Skin of body (tissue), 3 donors: ENCODE measurements at places on chromosomes 13 and 19. TPM values are rescaled to one million over a fixed set of nuclear protein-coding genes. Genes with fewer than 3 reads are reported as not detected.

The VRK3 gene
- 15.2 TPM for total RNA-seq

The DAND5 gene
- total RNA-seq = not detected

The LSR gene
- total RNA-seq = 10.5 TPM

The SHC2 gene
- 7.1 TPM for total RNA-seq

The ICAM5 gene
- 0.10 TPM for total RNA-seq

The IFNL1 gene
- not detected for total RNA-seq

The CYP4F2 gene
- total RNA-seq = 0.89 TPM

The SLC7A10 gene
- total RNA-seq = 9.7 TPM

The RFPL4AL1 gene
- total RNA-seq = not detected

GRCh38 chr13:39452417-39452816 is 150.6 kb downstream of the LHFPL6 start:
- no peak for DNase-seq

- DNase-seq = no peak
These were observed 26.7 kb upstream of the NPAS1 start for GRCh38 chr19:46992699-46993535.

- DNase-seq = peak; percentile 39
These were observed 1.8 kb upstream of the APOE start for GRCh38 chr19:44903602-44904425.

DNA sequence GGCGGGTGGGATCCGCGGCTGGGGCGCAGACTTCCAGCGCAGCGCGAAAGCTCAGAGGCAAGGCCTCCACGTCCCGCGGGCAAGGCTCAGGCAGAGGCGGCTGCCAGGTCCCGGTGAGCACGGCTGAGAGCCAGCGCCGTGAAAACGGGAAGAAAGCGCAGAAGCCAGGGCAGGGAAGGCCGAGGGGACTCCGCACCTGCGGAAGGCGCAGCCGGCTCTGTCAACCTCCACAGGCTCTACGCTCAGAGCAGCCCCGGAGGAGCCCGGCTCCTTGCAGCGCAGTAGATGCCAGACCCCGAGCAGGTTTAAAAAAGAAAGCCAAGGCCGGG is 131.0 kb downstream of the RNF17 start:
- DNase-seq = no peak

DNA sequence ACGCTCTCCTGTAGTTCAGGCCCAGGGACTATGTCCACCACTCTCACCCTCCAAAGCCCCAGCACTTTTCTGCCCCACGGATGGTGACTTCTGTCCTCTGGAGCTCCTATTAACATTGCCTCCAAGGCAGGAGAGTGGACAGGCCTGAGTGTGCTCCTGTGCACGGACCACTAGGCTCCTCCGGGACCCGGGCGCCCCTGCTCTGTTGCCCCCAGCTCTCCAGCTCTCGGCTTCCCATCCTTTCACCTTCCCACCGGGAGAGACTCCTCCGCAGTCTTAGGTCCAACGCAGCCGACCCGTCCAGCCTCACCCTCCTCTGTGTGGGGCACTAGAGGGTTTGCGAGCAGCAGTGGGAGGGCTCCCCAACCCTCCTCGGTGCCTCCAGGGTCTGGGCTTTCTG is 30.4 kb downstream of the CAPN12 start:
- DNase-seq = no peak

DNA sequence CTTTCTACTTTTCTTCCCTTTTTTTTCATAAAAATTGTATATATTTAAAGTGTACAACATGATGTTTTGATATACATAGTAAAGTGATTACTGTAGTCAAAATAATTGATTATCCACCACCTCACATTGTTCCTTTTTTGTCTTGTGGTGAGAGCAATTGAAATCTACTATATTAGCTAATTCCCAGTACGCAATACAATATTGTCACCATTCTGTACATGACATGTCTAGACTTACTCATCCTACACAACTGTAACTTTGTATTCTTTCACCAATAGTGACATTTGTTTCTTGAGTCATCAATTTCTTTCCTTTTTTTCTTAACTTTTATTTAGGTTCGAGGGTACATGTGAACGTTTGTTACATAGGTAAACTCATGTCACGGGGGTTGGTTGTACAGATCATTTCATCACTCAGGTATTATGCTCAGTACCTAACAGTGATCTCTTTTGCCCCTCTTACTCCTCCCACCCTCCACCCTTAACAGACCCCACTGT is 265.2 kb downstream of the KCNRG start:
- DNase-seq = no peak

DNA sequence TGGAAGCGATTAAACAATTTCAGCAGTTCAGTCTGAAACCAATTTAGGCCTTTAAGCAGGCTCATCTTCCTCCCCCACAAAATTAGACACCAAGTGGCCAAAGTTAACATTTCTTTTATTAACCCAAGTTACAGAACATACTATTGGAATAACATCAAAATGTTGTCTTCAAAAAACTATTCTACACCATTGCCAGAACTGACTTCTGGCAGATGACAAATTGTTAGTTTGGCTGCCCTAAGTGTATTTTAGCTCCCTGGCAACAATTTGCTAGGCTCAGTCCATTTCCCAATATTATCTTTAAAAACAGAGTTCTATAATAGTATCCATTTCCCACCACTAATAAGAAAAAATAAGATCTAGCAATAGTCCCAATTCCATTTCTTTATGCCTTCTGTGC is 107.8 kb downstream of the SGCG start:
- DNase-seq = peak; percentile 18

DNA sequence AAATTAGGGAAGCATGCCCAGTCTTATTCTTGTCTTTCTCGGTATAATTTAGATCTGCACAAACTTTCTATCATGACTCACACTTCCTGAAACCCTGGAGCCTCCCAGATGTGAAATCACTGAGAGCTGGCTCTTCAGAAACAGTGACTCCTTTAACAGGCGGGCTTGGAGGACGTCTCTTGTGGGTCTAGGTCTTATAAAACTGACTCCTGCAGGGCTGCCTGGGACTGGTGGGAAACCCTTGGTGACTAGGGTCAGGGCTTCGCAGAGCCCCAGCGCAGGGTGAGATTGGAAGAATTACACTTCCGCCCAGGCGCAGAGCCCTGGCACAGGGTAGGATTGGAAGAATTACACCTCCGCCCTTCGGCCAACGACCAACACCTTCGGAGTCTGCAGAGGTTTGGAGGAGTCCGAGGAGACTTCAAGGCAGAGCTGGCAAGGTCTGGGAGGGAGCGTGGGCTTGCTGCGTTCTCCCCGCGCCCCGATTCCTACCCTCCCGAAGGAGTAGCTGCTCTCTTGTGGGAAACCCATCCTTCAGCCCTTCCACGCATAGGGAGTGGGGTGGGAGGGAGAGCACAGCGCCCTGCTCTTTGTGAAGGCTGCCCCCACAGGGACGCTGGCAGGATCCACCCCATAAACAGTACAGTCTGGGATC is 43.4 kb upstream of the MAP3K10 start:
- peak; percentile 73 for DNase-seq

GRCh38 chr13:55576389-55576788 is 1564.3 kb upstream of the PRR20A start:
- no peak for DNase-seq

- no peak for DNase-seq
These were observed 15.6 kb upstream of the KCNC3 start for GRCh38 chr19:50344661-50345318.

GRCh38 chr13:73040968-73041596 is 17.7 kb upstream of the KLF5 start:
- no peak for DNase-seq

GRCh38 chr13:34346626-34347025 is 528.7 kb downstream of the RFC3 start:
- DNase-seq = peak; percentile 1

DNA sequence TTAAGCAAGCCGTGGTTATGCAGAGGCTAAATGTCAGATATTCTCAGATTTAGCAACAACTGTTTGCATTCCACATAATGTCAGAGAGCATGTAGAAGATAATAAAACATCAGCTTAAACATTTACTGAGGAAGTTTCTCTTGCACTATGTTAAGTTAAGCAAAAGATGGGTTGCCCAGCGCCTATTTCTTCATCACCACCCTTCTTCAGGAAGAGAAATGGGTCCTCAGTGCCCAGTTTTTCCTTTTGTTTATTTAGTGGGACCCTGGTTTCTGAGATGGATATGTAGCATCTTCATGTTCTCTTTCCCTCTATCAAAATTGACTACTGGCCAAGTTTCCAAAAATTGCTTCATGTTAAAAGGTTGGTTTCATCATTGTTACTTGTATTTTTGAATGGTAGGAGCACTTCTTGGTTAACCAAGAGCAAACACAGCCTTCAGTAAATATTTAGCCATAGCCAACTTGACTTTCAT is 356.8 kb downstream of the RFC3 start:
- no peak for DNase-seq

DNA sequence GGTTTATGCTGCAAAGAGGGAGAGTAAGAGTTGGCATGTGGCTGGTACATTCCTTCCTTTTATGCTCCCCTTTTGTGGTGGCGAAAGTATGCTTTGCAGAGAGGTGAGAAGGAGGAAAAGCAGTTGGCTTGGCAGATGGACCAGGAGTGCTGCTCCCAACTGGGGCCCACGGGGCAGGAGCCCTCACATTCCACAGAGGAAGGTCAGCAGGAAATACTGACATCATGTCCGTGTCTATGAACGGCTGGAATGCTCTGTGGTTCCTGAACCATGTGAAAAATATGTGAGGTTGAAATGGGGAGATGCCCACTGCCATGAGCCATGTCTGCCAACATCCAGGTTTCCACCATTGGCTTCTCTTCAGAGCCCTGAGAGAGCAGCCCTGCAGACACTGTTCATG is 33.3 kb upstream of the GAS6 start:
- DNase-seq = no peak

GRCh38 chr13:45768656-45769479 is 66.7 kb downstream of the CBY2 start:
- peak; percentile 76 for DNase-seq

DNA sequence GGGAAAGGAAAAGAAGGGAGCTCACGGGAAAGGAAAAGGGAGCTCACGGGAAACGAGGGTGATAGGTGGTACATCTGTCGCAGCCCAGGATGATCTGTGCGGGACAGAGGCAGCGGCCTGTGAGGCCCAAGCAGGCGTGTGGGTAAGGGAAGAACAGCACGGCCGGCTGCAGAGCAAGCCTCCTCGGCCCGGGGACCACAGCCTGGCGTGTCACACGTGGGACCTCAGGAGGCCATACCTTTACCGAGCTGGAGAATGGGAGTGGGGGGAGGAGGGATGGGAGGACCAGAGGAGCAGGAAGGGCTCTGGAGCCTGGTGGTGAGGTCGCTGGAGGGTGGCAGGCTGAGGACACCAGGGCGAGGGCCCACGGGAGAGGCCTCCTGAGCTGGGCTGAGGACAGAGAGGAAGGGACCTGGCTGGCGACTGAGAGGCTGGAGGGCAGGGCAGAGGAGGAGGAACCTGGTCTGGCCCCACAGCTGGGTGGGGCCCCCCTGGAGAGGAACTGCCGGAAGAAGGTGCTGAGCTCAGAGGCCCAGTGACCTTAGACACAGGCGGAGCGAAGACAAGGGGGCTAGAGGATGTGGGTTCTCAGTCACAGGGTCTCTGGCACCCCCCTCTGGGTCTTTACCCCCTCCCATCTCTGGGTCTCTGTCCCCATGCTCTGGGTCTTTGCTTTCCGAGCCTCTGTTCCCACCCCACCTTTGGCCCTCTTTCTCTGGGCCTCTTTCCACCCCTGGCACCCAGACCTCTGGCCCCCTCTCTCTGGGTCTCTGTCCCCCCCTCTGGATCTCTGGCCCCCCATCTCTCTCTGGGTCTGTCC is 2.9 kb upstream of the FTL start:
- no peak for DNase-seq

GRCh38 chr19:13834244-13835069 is 39.2 kb downstream of the ZSWIM4 start:
- no peak for DNase-seq

- no peak for DNase-seq
These were observed 106.4 kb downstream of the AKAP11 start for GRCh38 chr13:42378383-42378780.

- DNase-seq = no peak
These were observed 1.2 kb downstream of the KPNA3 start for GRCh38 chr13:49791315-49791710.

DNA sequence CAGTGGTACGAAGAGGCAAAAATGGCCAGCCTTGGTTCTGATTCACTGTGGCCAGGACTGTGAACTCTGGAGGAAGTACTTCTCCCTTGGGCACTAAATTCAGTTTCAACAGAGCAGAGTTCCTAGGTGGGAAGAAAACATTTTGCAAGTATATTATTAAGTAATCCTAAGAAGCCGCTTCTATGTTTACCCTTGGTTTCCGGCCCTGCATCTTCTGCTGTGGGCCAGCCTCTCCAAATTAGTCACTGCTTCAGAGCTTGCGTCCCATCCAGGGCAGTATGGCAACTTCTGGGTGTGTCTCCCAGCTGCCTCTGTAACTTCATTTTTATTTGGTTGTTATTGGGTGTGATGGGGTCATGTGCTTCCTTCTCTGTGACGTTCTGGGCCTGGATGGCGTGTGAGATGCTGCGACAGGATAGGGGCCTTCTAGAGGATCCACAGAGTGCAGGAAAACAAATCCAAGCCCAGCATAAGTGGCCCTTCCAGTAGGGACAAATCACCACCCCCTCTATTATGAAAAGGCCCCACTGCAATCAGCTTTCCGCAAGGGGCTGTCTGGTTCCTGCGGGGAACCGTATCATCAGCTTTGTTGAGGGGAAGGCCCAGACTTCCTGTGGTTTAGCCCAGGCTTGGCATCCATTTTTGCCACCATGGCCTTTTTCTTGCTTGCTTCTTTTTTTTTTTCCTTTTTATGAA is 55.1 kb upstream of the C1QTNF9 start:
- DNase-seq = no peak

GRCh38 chr13:85521657-85522056 is 277.6 kb downstream of the SLITRK6 start:
- DNase-seq = peak; percentile 19

DNA sequence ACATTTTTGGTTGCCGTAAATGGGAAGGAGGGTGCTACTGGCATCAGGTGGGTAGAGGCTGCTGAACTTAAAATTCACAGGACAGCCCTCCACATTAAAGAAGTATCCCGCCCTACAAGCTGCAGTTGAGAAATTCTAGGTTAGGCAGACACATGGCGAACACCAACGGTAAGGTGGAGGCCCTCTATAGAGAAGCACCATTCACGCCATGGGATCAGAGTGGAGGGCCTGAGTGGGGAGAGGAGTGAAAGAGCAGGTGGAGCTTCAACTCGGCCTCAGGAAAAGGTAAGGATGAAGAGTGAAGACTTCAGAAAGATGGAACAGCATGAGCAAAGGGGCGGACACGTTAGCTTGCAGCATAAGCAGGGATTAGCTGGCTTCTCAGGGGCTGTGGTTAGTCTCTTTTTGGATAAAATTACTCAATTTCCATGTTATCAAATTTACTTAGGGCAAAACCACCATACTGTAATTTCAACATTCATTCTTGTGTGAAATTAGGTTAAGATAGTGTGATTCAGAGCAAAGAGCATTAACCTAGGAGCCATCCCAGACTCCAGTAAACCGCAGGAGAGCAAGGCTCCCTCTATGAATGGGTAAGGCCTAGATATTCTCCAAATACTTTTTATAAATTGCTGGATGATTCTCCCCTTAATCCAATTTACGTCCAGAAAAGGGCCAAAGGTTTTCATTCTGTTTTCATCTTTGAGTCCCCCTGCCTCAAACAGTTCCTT is 1.2 kb downstream of the EEF1AKMT1 start:
- no peak for DNase-seq

DNA sequence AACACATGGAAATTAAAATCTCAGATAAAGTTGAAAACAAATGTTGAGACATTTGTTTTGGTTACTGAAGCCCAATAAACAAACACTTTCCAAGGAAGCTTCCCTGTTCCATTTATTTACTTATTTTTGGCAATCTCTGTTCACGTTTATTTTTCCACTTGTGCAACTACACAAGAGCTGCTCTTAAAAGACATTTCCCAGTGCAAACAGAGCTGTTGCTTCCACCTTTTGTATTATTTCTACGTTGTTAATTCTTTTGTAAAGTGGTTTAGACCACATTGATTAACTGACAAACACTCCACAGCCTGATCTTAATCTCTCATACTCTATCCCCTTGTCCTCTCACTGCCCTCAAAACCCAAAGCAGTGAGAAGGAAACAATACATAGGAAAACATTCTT is 757.6 kb downstream of the LIG4 start:
- no peak for DNase-seq
